Omental fat pad (tissue), 4 donors: ENCODE measurements at places on chromosomes 6 and 20.

GRCh38 chr6:113356139-113356538 lies 501.0 kb upstream of the MARCKS start:
- DNase-seq, result no peak

DNA sequence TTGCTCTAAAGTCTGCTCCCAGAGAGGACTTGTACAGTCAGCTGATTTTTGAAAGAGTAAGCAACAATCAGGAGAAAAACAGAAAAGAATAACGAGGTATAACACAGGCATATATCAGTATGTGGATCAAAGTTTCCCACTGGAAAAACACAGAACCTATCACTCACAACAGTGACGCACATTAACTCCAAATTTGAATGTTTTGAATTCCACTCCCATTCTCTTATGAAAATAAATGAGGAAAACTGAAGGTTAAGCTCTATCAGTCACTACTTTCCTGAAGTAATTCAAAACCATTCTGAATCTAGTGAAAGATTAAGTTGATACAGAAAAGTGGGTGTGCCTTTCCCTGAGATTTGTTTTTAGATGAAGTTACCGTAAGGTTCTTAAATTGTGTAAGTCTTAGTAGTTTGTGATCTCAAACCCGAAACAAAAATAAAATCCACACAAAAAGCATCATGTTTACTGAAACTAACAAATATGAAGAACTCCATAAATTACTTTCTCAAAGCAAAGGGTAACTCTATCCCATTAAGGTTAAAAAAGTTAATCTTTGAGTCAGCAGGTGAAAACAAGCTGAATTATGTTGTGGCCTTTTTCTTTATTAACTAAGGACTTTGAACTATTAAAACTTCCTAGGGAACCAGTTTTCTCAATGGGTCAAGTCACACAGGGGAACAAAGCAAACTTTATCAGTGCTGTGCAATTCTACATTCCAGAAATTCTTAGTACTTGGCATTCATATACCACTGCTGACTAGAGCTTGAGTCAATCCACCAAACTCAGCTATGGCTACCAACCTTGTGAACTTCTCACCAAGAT lies 115.7 kb downstream of the OGFRL1 start:
- no peak for DNase-seq

DNA sequence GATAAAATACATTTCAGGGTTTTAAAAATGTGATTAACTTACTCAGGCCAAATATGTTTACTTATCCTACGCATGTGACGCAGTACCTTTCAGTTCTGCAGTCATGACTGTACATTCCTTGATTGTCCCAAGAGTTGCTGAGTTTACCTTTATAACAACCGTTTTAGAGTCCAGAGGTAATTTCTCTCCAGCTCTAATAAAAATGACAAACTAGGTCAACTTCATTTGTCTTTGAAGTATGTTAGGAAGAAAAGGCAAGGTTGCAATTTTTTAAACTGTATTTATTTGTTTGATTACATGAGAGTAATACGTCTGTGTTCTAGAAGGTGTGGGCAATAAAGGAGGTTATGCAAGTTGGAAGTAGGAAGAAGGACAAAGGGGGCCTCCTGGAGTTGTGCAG lies 38.6 kb upstream of the UBR2 start:
- DNase-seq, result no peak

GRCh38 chr6:53339424-53339823 lies 9.3 kb downstream of the ELOVL5 start:
- no peak for DNase-seq

DNA sequence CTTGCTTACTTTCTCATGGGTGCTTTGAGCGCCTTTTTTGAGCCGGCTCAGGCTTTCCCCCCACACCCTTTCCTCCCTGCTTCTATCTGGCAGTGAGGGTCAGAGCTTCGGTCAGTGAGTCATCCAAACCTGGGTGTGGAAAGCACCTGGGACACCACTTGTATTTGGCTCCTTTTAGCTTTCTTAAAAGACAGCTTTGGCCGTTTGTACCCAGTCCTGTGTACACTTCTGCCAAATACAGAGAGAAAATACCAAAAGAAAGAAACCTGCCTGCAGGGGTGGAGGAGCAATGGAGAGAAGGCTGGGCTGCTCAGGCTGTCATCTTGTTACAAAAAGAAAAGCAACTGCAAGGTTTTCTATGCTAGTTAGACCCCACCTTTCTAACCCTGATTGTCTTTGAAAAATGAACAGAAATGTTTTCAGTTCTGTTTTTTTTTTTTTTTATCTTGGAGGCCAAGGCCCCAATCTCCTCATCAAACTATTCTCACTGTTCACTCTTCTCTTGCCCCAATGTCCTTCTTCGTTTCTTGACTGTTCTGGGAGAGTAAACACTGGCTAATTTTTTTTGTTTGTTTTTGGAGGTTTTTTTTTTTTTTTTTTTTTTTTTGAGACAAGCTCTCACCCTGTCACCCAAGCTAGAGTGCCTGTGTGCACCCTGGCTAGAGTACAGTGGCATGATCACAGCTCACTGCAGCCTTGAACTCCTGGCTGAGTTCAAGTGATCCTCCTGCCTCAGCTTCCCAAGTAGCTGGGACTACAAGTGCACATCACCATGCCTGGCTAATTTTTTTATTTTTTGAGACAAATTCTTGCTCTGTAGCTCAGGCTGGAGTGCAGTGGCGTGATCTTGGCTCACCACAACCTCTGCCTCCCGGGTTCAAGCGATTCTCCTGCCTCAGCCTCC lies 76.4 kb downstream of the SSR1 start:
- DNase-seq, result no peak

DNA sequence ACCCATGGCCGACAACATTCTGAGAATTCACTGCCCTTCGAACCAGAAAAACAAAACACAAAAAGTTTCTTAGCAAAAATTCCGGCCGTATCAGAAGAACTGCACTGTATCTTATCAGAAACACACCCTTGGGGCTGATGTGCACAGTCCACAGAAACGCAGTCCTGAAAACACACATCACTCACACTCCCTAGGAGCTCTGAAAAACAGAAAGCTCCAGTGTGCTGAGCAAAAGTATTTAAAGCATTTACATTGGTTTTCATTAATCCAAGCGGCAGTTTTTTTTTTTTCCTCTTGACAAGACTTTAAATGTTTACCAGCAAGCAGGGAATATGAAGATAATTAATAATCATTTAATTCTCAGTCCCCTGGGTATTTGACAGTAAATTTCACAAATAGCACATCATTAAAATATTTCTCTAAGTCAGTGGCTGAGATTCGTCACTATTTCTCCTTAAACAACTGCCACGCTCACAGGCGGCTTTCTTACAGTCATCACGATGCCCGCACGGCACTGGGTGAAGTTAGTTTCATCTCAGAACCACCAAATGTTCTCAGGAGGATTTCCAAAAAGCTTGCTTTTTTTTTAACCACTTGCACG lies 13.3 kb downstream of the NFATC2 start:
- no peak for DNase-seq

DNA sequence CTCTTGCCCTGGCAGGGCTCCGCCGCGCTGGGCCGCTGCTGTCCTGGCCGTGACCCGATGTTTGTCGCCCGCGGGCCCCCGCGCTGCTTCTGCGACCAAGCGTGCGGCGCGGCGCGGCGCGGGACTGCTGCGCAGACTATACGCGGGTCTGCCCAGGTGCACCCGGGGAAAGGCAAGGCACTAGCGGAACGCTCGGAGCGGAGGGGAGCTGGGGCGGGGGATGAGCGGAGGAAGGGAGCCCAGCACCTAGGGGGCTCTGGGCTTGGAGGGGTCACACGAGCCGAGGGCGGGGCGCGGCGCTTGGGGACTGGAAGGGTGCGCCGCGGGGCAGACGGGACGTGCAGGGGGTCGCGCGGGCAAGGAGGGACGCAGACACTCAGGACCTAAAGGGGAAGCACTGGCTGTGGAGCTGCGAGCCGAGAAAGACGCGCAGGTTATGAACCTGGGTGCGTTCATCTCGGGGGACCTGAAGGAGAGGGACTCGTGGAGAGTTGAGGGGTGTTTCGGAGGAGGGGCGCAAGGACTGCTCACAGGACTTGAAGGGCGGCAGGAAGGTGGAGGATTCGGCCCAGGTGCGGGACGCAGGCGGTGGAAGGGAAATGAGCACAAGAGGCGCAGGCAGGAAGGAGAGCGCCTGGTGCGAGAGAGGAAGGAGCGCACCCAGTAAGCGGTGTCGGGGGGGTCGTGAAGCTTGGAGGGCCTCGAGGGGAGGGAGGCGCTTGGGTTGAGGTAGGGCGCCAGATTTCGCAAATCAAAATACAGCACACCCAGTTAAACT lies 40.8 kb upstream of the ZNFX1 start:
- no peak for DNase-seq

DNA sequence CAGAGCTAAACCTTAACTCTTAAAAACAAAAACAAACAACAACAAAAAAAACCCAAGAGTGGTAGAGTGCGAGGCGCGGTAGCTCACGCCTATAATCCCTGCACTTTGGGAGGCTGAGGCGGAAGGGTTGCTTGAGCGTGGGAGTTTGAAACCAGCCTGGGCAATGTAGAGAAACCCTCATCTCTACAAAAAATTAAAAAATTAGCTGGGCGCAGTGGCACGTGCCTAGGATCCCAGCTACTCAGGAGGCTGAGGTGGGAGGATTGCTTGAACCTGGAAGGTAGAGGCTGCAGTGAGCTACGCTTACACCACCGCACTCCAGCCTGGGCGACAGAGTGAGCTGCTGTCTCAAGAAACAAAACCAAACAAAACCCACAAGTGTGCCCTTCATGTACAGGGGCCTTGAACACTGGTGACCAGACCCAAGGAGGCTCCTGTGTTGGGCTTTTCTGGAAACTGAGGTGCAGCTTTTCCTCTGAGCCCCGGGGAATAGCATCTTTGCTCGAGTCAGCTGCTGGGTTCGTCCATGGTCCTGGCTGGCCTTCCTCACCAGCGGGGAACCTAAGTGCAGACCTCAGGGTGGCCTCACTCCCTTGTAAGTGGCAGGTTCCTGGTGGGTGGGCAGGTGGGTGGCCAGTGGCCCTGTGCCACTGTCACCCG lies 39.9 kb downstream of the PYGB start:
- no peak for DNase-seq

DNA sequence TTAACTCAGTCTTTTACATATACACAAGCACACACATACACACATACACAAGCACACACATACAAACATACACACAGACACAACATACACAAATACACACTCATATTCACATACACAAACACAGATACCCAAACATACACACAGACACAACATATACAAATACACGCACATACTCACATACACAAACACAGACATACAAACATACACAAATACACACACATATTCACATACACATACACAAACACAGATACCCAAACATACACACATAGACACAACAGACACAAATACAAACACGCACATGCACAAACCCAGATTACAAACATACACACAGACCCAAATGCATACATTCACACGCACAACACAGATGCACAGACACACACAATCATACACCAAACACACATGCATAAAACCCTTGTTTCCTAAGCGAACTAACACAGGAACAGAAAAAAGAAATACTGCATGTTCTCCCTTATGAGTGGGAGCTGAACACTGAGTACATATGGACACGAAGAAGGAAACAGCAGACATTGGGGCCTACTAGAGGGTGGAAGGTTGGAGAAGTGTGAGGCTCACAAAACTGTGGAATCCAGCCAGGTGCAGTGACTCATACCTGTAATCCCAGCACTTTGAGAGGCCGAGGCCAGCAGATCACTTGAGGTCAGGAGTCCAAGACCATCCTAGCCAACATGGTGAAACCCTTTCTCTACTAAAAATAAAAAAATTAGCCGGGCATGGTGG lies 34.2 kb downstream of the PIM1 start:
- no peak for DNase-seq

- no peak for DNase-seq
Measured at GRCh38 chr20:3296261-3297078, 57.5 kb upstream of the SLC4A11 start.

DNA sequence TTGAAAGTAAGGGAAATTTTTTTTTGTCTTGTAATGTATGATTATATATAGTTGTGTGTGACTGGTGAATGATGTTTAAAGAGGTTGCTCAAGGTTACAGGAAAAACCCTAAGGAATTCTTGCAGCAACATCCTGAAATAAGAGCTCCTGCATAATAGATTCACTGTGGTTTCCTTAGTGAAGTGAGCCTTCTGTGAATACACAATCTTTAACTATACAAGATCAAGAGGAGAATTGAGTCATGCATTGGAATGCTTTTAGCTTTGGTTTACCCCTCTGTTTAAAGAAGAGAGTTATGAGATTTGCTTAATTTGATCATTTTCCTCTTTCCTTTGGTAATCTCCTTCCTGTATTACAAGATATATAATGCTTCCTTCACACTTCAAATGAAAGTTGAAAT lies 141.6 kb upstream of the EYA4 start:
- DNase-seq, result no peak

DNA sequence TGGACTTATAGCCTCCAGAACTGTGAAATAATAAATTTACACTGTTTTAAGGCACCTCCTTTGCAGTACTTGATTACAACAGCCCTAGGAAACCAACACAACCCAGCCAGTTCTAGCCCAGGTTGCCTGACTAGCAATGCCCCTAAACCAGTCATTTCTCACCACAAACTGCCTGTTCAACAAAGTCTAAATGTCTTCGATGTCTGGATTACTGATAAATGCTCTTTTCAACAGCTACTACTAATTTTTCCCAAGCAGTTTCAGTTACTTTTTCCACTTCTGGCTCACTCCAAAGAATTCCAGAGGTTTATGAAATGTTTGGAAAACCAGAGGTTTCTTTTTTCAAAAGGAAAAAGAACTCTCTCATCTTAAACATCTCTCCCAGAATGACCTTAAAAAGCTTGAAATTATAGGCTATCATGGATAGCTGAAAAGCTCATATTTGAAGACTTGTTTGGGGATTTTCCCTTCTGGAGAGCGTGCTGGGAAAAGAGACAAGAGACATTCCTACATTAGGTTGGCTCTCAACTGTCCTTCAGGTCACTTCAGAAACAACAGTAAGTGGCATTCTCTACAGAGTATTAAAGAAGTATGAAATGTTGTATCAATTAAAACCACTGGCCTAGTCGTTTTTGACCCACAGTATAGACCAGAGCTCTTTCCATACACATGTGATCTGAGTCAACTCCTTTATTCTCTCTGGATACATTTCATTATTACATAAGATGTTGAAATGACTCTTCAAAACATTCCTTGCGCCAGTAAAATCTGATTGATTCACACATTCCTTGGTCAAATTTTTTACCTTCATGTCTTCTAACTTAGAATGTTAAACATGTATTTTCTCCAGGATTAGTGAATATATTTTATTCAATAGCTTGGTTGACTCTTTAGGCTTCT lies 265.9 kb downstream of the COL12A1 start:
- DNase-seq, result no peak

- no peak for DNase-seq
Measured at GRCh38 chr6:47853766-47854165, 71.9 kb downstream of the OPN5 start.

DNA sequence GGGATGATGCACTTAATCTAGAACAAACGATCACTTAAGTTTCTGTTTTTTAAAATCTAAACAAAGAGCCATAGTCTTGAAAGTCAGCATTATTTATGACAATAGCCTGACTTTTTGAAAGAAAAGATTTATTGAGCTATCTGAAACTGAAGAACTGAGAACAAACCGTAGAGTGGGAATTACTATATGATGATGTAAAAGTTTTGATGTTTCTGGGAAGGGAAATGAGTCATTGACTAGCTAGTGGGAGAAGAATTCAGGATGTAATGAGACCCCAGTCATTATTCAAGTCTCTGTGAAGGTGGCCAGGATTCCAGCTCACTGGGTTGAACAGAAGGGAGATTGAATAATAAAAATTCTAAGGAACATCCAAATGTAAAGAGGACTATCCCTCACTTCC lies 83.4 kb upstream of the FABP7 start:
- DNase-seq, result no peak
